Adipocyte (in vitro differentiated cells): ENCODE measurements at places on chromosomes 7 and 10.

GRCh38 chr7:101009629-101010028, 10.3 kb upstream of the MUC17 start:
- DNase-seq, result no peak

DNA sequence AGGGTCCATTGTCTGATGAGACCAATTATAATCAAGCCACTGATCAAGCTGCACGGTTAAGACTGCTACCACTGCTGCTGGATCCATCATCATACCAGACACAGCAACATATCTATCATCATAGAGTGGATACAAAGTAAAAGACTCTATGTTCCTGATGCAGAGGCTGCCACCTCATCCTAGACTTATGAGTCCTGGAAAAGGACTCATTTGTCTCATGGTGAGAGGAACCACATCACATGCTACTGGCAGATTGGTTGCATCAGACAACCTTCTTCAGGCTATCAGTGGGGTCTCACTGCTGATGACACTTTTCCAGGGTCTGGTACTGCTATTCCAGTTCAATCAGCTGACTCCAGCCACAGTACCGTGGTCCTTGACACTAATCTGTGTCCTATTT, 79.0 kb downstream of the ABI1 start:
- DNase-seq, result peak; percentile 15

GRCh38 chr10:45376371-45376801, 2.4 kb downstream of the ALOX5 start:
- DNase-seq, result no peak

GRCh38 chr10:132006966-132007365, 25.2 kb upstream of the BNIP3 start:
- no peak for DNase-seq

DNA sequence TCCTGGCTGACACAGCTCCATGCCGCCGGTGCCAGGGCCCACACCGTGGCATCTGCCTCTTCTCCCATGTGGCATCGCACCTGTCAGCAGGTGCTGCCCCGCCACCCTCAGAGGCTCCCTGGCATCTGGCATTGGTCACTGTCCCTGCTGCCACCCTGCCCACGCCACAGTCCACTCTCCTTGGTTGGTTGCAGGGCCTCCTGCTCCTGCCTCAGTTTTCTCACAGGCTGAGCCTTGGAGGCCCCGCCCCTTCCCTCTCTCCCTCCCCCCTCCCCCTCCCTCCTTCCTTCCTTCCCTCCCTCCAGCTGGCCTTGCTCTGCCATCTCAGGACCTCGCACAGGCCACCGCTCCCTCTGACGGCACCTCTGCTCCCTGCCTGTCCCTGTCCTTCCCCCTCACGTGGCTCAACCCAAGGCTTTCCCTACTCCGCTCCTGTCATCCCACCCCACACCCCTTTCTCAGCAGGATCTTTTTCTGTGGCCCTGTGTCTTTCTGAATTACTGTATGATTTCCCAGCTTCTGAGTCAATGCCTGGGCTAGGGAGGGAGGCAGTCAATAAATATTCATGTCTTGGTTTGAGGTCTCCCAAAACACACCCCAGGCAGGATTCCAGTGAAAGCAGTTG, 87.4 kb downstream of the INPP5A start:
- DNase-seq, result no peak

DNA sequence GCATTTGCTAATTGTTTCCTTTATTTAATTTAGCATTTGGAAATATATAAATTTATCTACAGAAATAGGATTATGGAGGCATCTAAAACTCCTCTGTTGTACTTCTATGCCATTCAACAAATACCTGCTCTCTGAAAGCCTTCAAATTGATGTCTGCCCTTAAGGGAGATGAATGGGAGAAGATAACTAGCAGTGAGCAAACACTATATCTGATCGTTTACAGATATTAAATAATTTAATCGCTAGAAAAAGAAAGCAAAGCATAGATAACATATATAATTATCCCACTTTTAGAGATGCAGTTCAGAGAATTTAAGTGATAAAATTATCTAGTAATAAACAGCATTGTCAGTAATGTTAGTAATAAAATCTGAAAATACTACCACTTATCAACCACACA, 524.9 kb downstream of the NRG3 start:
- no peak for DNase-seq

GRCh38 chr10:32377458-32378259, 30.7 kb upstream of the EPC1 start:
- peak; percentile 74 for DNase-seq

DNA sequence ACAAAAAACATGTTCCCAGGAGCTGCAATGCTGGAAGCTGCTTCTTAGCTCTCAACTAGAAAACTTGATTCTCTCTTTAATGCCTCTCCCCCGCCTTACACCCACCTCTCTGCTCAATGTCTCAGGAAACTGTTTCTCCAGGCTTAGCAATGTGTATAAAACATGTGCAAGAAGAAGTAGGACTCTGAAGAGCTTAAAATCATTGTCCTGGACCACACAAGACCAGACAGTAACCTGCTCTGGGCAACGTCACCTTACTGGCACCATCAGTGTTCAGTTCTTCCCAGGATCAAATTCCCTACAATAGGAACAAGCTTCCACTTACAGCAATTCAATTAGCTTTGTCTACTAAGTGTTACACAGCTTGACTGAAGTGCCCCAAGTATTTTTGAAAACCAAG, 104.9 kb downstream of the RAPGEF5 start:
- DNase-seq, result no peak

- DNase-seq, result no peak
These were observed 101.5 kb upstream of the ANKRD1 start for GRCh38 chr10:91022390-91022789.

- DNase-seq, result no peak
These were observed 170.5 kb downstream of the C1GALT1 start for GRCh38 chr7:7352845-7353244.

DNA sequence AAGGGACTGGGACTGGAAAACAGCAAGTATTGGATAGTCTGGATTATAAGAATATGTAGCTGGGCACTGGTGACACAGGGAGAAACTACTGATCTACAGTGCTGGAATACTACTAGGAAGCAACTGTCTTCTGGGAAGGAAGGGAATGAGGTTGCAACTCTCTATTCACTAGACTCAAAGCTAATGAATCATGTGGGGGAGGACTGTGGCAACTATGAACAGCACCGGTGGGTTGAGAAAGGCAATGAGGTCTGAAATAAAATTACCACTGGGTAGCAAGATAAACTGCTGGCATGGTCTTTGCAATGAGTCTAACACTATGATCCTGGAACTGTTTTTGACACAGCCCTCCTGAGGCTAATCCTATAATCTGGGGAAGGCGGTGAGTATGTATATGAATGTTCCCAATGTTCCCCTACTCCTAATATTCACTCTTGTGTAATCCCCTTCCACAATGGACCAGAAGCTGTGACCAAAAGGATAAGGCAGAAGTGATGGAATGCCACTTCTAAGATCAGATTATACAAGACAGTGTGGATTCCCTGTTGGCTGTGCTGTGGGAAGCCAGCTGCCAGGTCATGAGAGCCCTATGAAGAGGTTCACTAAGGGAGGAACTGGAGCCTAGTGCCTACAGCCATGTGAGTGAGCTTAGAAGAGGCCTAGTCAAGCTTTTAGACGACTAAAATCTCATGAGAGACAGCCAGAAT, 101.3 kb upstream of the DNAJB12 start:
- no peak for DNase-seq

GRCh38 chr10:58052772-58053171, 214.9 kb downstream of the IPMK start:
- no peak for DNase-seq

DNA sequence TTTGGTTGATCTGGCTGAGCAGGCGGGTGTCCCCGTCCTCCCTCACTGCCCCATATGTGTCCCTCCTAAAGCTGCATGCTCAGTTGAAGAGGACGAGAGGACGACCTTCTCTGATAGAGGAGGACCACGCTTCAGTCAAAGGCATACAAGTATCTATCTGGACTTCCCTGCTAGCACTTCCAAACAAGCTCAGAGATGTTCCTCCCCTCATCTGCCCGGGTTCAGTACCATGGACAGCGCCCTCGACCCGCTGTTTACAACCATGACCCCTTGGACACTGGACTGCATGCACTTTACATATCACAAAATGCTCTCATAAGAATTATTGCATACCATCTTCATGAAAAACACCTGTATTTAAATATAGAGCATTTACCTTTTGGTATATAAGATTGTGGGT, 26.9 kb upstream of the TRIM56 start:
- peak; percentile 69 for DNase-seq

GRCh38 chr7:157539521-157539920, 202.7 kb downstream of the DNAJB6 start:
- DNase-seq, result no peak

- DNase-seq, result peak; percentile 1
These were observed 193.8 kb downstream of the ABCA13 start for GRCh38 chr7:48365010-48365409.

DNA sequence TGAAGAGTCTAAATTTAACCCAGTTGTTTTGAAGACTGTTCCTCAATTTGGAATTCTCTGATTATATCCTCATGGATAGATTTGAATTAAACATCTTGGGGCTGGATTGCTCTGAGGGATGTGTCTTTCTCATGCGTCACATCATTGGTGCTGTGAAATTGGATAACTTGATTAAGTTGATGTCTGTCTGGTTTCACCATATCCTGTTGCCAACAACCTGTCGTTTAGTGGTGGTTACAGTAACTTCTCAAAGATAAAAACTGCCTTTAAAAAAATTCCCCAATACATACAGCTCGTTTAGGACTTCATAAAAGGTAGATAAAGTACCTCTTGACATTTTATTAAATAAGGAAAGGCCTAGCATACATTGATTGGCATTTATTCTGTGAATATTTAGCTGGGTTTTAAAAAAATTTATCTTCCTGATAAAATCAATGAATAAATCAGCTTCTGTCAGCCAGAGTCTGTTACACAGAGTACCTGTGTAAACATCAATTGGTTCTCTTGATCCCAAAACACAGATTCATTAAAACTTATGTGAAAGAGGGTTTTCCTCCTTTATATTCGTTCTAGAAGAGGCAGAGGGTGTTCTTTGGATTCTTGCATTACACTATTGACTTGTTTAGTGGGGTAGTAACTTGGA, 10.5 kb downstream of the CRCP start:
- no peak for DNase-seq

DNA sequence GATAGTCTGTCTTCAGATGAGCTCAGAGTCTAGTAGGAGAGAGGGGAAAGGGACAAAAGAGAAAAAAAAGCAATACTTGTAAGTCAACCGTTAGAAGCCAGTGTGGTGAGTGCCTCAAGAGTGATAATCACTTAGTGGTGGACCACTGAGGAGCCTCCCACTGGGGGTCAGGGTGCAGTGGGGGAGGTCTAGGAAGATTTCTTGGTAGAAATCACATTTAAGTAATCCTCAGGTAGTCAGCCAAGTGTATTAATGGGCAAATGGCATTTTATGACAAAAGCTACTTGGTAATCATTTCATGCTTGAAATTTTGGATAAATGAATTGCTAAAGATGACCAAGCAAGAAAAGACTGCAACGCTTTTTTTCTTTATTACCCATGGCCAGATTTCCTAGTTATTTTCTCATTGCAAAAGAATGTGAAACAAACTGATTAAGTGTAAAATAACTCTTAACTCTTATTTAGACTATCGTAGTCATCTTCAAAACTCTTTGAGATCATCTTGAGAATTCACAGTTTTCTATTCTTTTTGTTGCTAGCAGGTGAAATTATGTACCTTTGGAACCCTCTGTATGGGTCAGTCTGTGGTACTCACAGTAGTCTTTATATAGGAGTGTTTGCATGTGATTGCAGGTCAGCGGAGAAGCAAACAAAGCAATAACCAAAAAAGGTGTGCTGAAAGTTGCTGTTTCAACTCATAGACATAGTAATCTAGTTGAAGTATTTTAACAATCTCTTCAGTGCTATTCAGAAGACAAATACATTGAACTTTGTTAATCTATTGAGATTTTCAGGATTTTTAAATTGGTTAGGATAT, 63.9 kb downstream of the PPP1R9A start:
- DNase-seq, result peak; percentile 22

DNA sequence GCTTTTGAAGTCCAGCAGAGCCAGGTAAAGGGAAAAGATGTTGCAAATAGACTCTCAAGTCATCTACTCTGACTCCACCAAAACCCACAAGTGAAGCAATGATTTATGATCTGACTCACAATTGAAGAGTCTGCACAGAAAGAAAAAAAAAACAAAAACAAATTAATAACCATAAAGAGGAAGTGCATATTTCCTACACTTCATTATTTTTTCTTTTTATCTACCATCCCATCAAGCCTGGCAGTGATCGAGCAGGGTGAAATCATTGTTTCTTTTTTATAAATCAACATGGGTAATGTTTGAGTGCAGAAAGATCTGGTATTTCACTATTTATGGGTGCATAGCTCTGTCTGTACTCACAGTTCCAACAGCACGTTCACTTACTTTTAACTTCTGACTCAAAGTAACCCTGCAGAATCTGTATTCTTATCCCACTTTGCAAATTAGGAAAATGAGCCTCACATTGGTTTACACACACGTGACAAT, 829.0 kb downstream of the TNS3 start:
- peak; percentile 80 for DNase-seq

- no peak for DNase-seq
These were observed 13.7 kb downstream of the KIN start for GRCh38 chr10:7773845-7774801.

DNA sequence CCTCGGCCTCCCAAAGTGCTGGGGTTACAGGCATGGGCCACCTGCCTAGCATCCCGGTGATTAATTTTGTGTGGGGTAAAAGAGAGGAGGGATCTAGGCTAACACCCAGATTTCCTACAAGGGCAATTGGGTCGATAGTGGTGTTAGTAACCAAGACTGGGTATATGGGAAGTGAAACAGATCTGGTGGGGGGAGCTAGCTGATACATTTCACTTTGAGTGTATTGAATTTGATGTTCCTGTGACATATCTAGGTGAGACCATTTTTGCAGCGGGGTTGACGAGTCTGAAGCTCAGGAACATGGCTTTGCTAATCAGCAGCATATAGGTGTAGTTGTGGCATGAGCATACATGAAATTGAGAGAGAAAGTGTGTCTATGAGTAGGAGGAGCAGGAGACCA, 12.0 kb downstream of the CLCN1 start:
- no peak for DNase-seq

DNA sequence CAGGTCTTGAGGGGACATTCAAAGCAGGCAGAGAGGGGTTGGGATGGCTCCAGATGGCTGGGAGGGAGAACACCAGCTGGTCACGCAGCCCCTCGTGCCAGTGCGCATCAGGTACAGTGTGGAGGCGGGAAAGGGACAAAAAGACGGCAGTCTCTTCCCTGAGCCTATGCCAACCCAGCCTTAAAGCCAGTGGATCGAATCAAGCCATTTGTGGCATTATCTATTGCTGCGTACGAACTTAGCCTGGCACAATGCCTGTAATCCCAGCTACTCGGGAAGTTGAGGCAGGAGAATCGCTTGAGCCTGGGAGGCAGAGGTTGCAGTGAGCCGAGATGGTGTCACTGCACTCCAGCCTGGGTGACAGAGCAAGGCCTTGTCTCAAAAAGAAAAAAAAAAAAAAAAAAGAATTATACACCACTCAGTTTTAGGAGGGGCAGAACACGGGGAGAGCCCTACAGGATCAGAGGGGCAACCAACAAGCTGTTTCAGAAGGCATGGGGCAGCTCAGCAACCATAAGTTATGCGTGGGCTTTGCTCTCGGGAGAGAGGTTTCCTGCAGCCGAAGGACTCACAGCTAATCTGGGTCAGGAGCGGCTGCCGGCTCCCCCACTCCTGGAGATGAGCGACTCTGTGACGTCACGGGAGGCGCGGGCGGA, 356 bp upstream of the NDUFB2 start:
- peak; percentile 98 for DNase-seq

- peak; percentile 53 for DNase-seq
These were observed 57.8 kb downstream of the TCF7L2 start for GRCh38 chr10:113007821-113008220.
